ENCODE measurements at places on chromosomes 6 and 20. TPM values are rescaled to one million over a fixed set of nuclear protein-coding genes. Genes with fewer than 3 reads are reported as not detected.

GRCh38 chr20:34713194-34713943, 9.2 kb downstream of the TP53INP2 start:
- no peaks in the 10 kb centered on the region for H3K27me3 ChIP-seq
- H3K4me1 ChIP-seq, result peaks cover 3% of the 10 kb centered on the region
- no peak overlapping the region for H3K27ac ChIP-seq

DNA sequence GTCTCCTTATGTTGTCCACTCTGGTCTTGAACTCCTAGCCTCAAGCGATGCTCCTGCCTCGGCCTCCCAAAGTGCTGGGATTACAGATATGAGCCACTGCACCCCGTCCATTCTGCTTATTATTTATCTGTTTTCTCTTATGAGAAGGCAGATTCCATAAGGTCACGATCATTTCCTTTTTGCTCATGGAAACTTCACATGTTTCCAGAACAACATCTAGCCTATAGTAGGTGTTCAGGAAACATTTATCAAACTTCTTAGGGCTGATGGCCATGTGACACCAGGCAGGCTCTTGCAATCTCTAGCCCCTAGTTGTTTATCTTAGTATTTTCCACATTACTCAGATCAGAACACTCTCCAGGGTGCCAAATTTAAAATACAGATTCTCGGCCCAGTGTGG, 61.2 kb downstream of the ZFP64 start:
- H3K4me3 ChIP-seq, result no peak overlapping the region
- DNase-seq, result no peak
- H3K27me3 ChIP-seq, result no peaks in the 10 kb centered on the region
- no peaks in the 10 kb centered on the region for H3K36me3 ChIP-seq
- H3K4me1 ChIP-seq, result no peaks in the 10 kb centered on the region

DNA sequence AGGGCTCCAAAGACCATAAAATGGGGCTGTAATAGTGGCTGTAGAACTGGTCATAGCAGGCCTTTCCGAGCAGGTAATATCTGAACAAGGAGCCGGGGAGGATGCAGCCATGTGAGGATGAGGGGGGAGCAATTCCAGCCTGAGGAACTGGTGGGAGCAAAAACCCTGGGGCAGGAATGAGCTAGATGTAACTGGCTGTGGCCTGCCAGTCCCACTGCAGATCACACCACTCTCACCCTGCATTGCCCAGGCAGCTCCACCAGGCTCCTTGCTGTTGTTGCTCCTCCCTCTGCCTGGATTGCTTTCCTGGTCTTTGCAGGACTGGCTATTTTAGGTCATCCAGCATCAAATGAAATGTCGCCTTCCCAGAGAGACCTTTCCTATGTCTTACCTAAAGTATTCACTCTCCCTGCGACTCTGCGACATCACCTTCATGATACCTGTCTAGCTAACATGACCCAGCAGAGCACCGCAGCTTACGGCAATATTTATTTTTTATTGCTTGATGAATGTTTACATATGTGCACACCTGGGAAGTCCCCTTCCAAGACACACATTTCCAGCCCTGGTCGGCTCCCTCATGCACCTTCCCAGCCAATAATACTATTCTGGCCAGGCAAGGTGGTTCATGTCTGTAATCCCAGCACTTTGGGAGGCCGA, 2.4 kb upstream of the ZFP64 start:
- H3K4me3 ChIP-seq, result no peak overlapping the region
- no peaks in the 10 kb centered on the region for H3K36me3 ChIP-seq
- DNase-seq, result no peak

- no peaks in the 10 kb centered on the region for H3K4me1 ChIP-seq
- H3K4me3 ChIP-seq, result no peak overlapping the region
- no peaks in the 10 kb centered on the region for H3K36me3 ChIP-seq
- no peak for DNase-seq
- no peak overlapping the region for H3K27ac ChIP-seq
These were observed 72.2 kb downstream of the SCAF8 start for GRCh38 chr6:154805288-154805911.

GRCh38 chr20:36441416-36441815, 99.9 kb upstream of the MYL9 start:
- H3K4me3 ChIP-seq, result no peak overlapping the region
- DNase-seq, result no peak
- H3K36me3 ChIP-seq, result no peaks in the 10 kb centered on the region

GRCh38 chr20:56925831-56926170, 296.7 kb downstream of the TFAP2C start:
- DNase-seq, result no peak
- H3K4me3 ChIP-seq, result peak overlapping the region; percentile 49
- H3K36me3 ChIP-seq, result no peaks in the 10 kb centered on the region
- H3K27ac ChIP-seq, result no peak overlapping the region
- peaks cover 71% of the 10 kb centered on the region for H3K27me3 ChIP-seq

- no peak for DNase-seq
- no peak overlapping the region for H3K4me3 ChIP-seq
- H3K36me3 ChIP-seq, result no peaks in the 10 kb centered on the region
- no peak overlapping the region for H3K27ac ChIP-seq
These were observed 187.7 kb downstream of the GMPR start for GRCh38 chr6:16425881-16426615.

GRCh38 chr6:42509256-42509655, 54.6 kb upstream of the UBR2 start:
- H3K4me1 ChIP-seq, result no peaks in the 10 kb centered on the region
- DNase-seq, result no peak
- H3K27ac ChIP-seq, result no peak overlapping the region
- H3K4me3 ChIP-seq, result no peak overlapping the region
- H3K27me3 ChIP-seq, result no peaks in the 10 kb centered on the region

DNA sequence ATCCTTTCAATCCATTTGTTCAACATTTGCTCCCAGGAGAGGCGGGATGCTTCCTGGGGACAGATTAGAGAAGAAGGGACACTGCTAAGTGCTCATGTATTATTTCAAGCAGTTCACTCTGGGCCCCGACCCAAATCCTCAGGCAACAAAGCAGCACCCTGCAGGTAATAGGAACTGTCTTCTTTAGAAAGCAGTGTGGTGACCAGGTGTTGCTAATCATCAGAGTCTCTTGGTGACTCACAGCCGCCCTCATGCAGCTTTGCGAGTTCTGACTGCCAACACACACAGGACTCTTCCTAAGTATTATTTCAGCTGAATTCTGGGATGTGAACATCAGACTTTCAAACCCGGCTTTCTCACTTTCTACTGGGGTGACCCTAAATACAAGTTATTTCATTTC, 356.4 kb downstream of the PRKN start:
- no peaks in the 10 kb centered on the region for H3K27me3 ChIP-seq
- no peak overlapping the region for H3K27ac ChIP-seq
- no peaks in the 10 kb centered on the region for H3K4me1 ChIP-seq
- H3K36me3 ChIP-seq, result no peaks in the 10 kb centered on the region
- H3K4me3 ChIP-seq, result no peak overlapping the region
- DNase-seq, result no peak

GRCh38 chr6:31627690-31628287, 7.3 kb downstream of the PRRC2A start:
- no peak for DNase-seq

DNA sequence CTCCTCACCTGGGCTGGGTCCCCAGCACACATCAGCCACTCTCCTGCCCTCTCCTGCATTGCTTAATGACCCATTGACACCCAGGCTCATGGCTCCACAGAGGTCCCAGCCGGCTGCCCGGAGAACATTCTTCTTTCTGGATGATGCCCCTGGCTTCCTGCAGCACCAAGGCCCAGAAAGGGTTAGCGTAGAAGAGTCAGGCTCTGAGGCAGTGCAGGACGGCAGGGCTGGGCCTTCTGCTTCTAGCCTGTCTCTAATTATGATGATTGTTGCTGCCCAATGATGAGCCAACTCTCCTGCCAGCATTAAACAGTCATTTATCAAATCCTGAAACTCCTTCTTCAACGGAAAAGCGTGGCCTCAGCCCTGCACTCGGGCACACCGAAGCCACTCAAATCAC, 66.4 kb downstream of the ZNF217 start:
- H3K27ac ChIP-seq, result no peak overlapping the region
- no peaks in the 10 kb centered on the region for H3K27me3 ChIP-seq
- DNase-seq, result no peak
- no peaks in the 10 kb centered on the region for H3K4me1 ChIP-seq
- H3K4me3 ChIP-seq, result no peak overlapping the region

DNA sequence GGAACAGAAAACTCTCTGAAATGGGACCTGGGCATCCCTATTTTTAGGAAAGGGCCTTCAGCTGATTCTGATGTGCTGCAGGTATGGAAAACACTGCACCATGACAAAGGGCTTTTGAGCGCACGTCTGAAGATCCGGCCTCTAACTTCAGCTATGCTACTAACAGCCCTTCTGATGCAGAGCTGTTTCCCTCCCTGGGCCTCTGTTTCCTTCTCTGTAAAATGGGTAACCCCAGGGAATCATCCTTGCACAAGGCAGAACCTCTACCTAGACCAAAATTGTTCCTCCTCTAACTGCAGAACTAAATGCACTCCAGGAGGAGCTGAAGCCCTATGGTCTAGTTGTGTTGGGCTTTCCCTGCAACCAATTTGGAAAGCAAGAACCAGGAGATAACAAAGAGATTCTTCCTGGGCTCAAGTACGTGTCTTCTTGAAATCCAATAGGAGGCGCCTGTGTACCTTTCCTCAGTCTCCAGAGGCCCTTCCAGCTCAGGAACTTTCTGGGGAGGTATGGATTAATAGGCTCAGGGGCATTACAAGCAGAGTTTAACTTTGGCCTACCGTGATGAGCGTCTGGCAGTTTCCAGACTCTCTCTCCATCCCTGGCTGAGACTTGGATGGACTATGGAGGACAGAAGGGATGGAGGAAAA, 5.9 kb downstream of the GPX5 start:
- no peak for DNase-seq
- no peak overlapping the region for H3K27ac ChIP-seq
- no peak overlapping the region for H3K4me3 ChIP-seq
- no peaks in the 10 kb centered on the region for H3K4me1 ChIP-seq

- DNase-seq, result no peak
- no peaks in the 10 kb centered on the region for H3K4me1 ChIP-seq
- H3K36me3 ChIP-seq, result no peaks in the 10 kb centered on the region
- H3K27me3 ChIP-seq, result no peaks in the 10 kb centered on the region
These were observed 90.5 kb downstream of the NOL4L start for GRCh38 chr20:32494483-32495216.

DNA sequence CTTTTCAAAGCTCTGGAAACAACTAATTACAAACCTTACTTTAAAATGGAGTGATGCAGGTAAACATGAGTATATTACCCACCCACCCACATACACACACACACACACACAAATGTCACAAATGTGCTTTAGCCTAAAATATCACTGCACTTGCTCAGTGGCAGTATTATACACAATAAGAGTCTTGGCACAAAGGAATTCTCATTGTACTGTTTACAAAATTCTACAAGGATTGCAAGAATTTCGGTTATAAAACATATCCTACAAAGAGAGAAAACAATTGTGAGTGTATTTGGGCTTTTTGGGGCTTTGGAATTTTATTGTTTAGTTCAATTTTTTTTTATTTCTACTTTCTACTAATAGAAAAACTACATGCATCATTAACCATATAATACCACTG, 113.2 kb upstream of the BEND6 start:
- DNase-seq, result no peak
- H3K36me3 ChIP-seq, result no peaks in the 10 kb centered on the region
- H3K4me3 ChIP-seq, result peak overlapping the region; percentile 70
- peak overlapping the region; percentile 84 for H3K27ac ChIP-seq

DNA sequence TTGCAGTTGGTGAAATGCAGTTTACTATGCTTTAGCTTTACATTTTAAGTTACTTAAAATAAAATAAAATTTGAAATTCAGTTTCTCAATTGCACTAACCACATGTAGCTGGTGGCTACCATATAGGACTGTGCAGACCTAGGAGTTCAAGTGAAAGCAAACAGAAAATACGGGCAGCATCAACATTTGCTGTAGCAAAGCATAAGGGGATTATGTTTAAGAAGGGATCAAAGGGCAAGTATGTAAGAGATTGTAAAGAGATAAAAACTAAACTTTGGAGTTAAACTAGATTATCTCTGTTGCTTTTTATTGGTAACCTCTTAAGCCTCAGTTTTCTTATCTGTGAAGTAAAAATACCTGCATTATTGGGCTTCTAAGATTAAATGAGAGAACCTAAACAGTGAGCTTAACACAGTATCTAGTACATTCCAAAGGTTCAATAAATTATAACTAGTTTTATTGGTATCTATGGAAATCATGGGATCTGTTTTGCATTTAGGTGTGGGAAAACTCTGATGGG, 81.2 kb downstream of the SPTLC3 start:
- no peak overlapping the region for H3K4me3 ChIP-seq
- no peaks in the 10 kb centered on the region for H3K36me3 ChIP-seq
- H3K4me1 ChIP-seq, result no peaks in the 10 kb centered on the region
- no peak overlapping the region for H3K27ac ChIP-seq
- H3K27me3 ChIP-seq, result no peaks in the 10 kb centered on the region
- DNase-seq, result no peak

DNA sequence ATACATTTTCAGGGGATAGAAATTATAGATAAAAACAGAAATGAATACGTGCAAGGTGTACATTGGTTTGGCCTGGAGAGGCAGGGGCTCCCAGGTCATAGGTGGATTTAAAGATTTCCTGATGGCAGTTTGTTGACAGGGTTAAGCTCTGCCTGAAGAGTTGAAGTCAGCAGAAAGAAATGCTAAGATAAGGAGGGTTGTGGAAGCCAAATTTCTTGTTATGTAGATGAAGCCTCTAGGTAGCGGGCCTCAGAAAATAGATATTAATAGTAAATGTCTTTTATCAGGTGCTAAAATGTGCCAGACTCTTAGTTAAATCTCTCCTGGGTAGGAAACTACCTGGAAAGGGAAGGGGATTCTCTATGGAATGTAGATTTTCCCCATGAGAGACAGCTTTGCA, 188.8 kb downstream of the CDH26 start:
- no peaks in the 10 kb centered on the region for H3K36me3 ChIP-seq
- no peak overlapping the region for H3K4me3 ChIP-seq
- H3K27me3 ChIP-seq, result no peaks in the 10 kb centered on the region

DNA sequence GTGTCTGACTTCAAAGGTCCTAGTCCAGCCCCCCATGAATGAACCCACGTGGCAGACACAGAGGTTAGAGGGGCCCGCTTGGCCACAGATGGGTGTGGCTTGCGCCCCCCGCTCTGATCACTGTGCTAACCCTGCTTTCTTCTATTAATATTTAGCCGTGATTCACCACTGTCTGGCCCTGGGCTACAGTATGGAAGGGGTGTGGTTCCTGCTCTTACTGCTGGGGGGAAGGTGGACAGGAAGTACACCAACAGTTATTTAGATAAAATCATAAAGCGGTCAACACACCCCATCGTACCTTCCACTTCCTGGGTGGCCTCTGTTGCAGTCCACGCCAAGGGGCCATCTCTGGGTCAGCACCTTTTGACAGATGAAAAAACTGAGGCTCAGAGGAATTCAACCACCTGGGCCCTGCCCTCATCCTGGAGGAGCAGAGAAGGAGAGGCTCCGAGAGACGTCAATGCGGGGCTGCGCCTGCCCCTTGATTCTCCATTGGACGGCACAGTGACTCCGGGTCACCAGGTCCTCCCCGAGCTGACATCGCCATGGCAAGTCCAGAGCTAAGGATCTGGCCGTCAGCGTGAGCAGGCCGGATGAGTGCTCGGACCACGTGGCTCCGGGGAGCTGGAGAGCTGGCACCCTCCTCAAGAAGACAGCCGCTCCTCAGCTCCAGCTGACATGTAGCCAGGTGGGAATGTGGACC, 206.3 kb downstream of the PREX1 start:
- H3K4me3 ChIP-seq, result no peak overlapping the region
- no peak overlapping the region for H3K27ac ChIP-seq
- no peak for DNase-seq
- H3K4me1 ChIP-seq, result no peaks in the 10 kb centered on the region
- peaks cover 25% of the 10 kb centered on the region for H3K36me3 ChIP-seq
- H3K27me3 ChIP-seq, result no peaks in the 10 kb centered on the region

GRCh38 chr6:78599526-78599925, 267.8 kb upstream of the IRAK1BP1 start:
- no peaks in the 10 kb centered on the region for H3K27me3 ChIP-seq
- no peaks in the 10 kb centered on the region for H3K4me1 ChIP-seq
- H3K27ac ChIP-seq, result no peak overlapping the region
- H3K4me3 ChIP-seq, result no peak overlapping the region

The SLC32A1 gene
- not detected for total RNA-seq

The RIPOR3 gene
- 73.0 TPM for total RNA-seq

The MYMX gene
- not detected for total RNA-seq

The CGA gene
- total RNA-seq, result not detected
